DND-41 (cell line): ENCODE measurements at places on chromosomes 7 and 10.

GRCh38 chr7:55349121-55349520 is 16.0 kb upstream of the LANCL2 start:
- no peak for DNase-seq

DNA sequence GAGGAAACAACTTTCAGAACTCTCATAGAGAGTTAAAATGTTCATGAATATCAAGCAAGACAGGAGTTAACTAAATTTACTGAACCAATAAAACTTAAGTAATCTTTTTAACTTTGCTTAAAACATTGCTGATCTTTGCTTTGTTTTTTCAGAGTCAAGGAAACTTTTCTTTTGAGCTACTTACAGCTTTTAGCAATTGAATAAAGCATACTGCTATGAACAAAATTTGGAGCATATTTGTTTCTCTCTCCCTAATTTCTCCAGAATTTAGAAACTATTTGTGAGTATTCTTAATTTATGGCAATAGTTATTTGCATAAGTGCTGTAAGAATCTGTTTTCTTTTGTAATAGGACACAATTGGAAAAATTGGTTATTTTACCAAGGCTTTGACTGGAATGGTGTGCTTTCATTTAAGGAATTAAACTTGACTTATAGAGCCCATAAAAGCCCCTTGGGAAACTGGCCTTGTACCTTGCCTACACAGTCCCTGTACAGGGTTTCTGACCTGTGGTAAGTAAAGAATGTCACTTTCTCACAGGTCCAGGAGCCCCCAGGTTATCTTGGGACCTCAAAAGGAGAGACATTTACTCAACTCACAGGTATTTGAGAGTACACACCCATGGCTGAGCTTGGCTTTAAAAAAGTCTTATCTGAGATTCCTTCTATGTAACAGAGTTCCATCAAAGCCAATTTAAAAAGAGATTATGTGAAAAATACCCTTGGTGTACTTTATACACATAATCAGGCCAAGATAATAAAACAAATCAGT is 23.3 kb upstream of the KIAA1549 start:
- DNase-seq: no peak

DNA sequence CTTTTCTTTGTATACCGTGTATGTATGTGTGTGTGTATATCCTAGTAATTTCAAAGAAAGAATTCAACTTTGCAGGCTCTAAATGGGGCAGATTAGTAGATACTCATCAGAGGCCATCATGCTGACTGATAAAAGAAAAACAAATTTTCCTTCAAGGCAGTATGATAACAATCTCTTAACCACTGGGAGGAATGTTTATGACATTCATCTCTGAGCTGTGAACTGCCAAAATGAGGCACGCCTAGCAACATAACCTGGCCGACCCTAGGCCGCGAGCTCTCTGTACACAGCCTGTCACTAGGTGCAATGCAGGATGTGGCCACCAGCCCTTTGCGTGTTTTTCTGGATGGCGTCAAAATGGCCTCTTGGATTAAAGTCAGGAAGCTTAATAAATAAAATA is 343.7 kb upstream of the GALNT17 start:
- no peak for DNase-seq

GRCh38 chr10:129501652-129502436 is 34.8 kb downstream of the MGMT start:
- DNase-seq: no peak

DNA sequence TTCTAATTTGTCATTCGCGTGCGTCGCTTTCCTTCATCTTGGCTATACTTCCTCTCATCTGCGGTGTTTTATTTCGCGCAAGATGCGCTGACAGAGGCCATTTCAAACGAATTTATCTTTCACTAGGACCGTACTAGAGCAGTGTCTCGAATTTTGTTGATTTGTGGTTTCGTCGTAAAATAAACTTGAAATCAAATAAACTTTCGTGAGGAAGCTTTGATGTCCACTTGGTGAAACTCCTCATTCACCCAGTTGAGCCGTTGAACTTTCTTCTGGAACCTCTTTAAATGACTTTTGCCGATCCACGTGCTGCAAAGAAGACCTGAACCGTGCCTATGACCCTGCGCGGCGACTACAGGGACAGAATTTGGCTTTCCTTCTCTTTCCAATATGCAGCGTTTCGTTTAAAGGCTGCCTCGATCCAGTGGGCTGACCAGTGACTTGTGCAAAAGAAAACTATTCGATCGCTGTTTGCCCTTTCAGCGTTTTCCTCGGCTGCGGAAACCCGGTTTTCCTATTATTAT is 163.9 kb upstream of the PPP1R3A start:
- no peak for DNase-seq

GRCh38 chr7:80833289-80834268 is 85.3 kb downstream of the SEMA3C start:
- DNase-seq: no peak

GRCh38 chr10:122267849-122268737 is 3.0 kb upstream of the BTBD16 start:
- DNase-seq: peak; percentile 55

DNA sequence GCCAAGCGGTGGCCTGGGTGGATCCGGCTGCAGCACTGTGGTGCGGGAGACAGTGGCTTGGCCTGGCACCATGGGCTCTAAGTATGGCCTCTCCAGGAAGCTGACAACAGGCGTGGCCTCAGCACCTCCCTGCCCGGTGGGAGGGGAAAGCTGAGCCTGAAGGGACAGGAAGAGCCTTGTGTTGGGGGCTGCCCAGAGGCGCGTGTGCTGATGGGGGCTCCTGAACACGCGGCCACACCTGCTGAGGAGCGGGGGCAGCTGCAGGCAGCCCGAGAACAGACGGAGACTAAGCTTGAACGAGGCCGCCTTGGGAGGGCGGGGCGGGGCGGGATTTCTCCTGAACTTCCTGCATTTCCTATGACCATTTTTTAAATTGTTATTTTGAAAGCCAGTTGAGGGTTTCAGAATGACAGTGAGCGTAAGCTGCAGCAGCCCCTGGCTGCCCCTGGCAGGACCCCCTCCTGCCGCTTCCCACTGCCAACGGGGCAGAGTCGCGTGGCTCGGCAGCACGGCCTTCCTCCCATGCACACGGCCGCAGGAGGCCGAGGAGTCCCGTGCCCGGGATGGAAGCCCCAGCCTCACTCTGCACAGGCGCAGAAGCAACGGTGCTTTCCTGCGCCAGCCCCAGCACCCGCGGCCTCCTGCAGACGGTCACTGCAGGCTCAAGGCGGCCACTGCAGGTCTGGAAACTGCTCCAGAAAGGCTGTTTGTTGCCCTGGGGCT is 43.2 kb downstream of the DPYSL4 start:
- no peak for DNase-seq

DNA sequence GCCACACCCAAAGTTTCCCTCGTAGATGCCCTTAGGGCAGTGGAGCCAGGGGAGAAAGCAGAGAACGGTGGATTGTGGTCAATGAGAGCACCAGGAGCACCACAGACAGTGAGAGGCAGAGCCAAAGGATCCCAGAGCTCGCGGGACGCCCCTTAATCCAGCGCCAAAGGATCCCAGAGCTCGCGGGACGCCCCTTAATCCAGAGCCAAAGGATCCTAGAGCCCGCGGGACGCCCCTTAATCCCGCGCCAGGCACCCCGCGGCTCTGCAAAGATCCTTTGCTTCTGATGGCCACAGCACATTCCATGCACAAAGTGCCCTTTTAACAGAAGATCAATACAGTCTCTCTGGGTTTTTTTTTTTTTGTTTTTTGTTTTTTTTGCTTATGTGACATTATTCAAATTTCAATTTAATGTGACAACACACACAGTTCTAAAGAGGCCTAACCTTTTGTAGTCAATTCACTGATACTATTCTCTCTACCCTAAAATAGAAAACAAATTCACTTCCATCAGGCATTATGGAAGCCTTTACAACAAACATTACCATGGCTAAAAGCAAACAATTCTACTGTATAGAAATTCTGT is 52.9 kb upstream of the NCAPG2 start:
- no peak for DNase-seq

- DNase-seq: no peak
Measured at GRCh38 chr7:96685353-96685752, 24.3 kb downstream of the SEM1 start.

GRCh38 chr7:26368542-26368941 is 76.9 kb downstream of the SNX10 start:
- no peak for DNase-seq

DNA sequence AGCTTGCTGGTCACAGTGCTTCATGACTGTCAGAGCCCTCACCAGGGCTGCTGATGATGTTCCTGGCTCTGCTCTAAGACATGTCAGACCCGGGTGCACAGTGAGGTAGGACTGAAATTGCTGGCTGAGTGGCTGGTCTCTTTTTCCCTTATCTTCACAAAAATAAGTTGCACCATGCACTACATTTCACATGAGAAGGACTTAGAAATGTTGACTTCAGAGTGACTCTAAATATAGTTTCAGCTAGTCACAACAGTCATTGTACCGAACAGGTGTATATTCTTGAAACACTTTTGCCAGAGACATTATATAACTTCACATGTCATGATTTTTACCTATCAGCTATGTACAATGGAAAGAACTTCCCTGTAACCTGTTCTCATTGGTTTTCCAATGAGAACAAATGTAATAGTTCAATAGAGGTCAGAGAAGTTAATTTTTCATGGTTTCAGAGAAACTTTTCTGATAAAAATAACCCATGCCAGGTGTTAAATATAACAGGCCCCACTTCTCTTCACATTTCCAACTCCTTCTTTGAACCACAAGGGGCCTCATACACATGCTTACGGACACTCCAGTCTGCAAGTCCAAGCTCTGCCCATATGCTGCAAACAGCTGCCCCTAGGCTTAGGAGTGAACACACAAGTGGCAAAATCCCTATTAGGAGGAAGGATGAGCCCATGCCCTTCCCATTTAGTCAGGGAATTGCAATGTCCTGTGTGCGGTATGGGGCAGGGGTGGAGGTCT is 115.6 kb downstream of the CDK6 start:
- no peak for DNase-seq

DNA sequence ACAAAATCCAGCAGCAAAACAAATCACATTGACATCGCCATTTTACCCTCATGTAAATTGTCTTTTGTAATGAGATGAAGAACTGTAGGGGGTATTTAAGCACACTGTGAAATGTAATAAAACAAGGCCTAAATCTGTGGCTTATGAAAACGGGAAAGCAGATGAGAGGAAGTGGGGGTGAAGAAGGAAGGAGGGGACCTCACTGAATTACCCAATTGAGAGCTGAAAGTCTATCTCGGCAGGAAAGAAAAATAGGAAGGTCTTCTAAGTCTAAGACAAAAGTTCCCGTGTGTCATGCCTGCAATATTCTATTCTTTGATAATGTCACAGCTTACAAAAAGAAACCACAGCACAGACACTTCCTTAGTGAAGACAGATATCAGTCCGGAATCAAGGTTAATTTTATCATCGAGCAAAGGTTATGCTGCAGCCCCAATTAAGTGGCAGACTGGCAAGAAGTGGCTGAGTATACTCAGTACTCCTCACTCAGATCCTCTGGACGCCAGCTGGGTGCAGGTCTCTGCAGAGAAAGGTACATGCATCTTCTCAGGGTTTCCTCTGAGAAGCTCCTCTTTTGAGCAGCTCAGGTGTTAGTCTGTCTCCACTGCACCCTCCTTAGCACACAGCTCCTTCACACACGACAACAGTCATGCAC is 239.7 kb downstream of the FANK1 start:
- no peak for DNase-seq

- no peak for DNase-seq
Measured at GRCh38 chr10:94402843-94403379, 570 bp downstream of the TBC1D12 start.

- no peak for DNase-seq
Measured at GRCh38 chr10:13453896-13454295, 74.9 kb downstream of the BEND7 start.
